Stimulated activated CD8-positive, alpha-beta memory T cell treated with anti-CD3 and anti-CD28 coated beads, Interleukin-7, amount 100 ng/mL, for 48 hours (primary cell): ENCODE measurements at places on chromosomes 5 and 9.
A peak's percentile ranks its signal among the peaks of the same experiment; 100 is the strongest.

GRCh38 chr9:133714606-133715294 lies 23.4 kb downstream of the SARDH start:
- DNase-seq, result no peak

DNA sequence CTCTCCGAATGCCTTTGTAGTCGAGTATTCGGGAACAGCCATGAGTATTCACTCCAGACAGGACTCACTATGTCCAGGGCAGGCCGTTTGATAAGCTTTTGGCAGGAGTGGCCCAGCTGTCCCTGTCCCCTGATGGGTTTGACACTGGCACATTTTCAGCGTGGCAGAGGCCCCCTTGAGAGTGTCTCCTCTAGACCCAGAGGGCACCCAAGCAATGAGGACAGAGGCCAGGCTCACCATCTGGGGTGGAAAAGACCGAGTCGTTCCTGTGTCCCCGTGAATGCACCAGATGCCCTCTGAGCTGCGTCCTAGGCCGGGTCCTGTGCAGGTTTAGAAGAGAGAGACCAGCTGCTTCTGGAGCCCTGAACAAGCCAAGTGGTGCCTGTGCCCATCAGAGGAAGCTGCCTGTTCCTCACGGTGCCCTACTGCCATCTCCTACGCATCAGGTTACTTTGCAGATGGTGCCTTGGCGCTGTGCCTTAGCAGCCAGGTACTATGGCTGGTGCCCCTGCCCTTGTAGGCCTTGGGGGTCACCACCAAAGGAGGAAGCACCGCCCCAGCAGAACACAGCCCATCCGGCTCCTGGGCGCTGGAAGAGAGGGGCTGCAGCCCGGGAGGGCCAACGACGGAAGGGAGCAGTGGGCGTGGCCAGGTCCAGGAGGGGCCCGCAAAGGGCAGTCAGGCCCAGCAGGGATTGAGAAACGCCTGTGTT lies 42.4 kb downstream of the LRSAM1 start:
- DNase-seq, result no peak

- no peak for DNase-seq
Measured at GRCh38 chr9:116153765-116154333, at the start of gene PAPPA. PAPPA (plus strand) TSS chr9:116153791; CDS start chr9:116154173, 382 bp downstream.

- DNase-seq, result no peak
Measured at GRCh38 chr5:105708442-105708841, 1962.3 kb downstream of the EFNA5 start.

DNA sequence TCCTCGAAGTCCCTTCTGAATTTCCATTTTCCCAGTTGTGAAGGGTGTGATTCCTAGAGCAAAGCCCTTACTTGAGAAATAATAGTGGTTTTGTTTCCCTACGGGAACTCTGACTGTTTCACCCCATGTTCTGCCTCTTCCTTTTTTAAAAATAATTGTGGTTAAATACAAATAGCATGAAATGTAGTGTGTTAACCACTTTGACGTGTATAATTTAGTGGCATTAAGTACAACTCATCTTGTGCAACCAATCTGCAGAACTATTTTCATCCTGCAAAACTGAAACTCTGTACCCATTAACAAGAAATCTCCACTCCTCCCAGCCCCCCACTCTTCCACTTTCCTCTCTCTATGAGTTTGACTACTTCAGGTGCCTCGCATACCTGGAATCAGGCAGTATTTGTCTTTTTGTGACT lies 35.6 kb upstream of the HAND1 start:
- no peak for DNase-seq

- no peak for DNase-seq
Measured at GRCh38 chr9:110975278-110975677, 63.0 kb downstream of the LPAR1 start.

- DNase-seq, result no peak
Measured at GRCh38 chr9:32589083-32589723, 16.2 kb upstream of the NDUFB6 start.

DNA sequence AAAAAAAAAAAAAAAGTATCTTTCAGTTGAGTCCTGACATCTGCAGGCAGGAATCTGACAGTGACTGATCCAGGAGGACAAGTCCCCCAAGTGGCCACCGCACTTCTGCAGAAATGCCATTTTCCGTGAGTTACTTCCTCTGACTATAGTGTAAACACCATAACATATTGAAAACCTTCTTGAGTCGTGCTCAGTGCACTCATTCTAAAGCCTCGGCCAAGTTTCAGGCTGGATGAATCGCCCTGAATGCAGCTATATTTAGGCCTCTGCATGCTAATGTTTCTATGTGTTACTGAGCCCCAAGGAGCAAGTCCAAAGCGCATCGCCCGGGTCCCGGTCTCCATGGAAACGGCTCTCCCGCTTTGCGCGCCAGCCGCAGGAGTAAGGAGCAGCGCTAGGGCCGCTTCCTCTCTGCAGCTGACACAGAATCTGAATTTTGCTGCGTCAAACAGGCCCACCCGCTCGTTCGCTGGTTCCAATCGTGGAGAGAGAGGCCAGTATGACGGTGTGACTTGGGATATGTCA lies 335.4 kb downstream of the MSX2 start:
- DNase-seq, result no peak

DNA sequence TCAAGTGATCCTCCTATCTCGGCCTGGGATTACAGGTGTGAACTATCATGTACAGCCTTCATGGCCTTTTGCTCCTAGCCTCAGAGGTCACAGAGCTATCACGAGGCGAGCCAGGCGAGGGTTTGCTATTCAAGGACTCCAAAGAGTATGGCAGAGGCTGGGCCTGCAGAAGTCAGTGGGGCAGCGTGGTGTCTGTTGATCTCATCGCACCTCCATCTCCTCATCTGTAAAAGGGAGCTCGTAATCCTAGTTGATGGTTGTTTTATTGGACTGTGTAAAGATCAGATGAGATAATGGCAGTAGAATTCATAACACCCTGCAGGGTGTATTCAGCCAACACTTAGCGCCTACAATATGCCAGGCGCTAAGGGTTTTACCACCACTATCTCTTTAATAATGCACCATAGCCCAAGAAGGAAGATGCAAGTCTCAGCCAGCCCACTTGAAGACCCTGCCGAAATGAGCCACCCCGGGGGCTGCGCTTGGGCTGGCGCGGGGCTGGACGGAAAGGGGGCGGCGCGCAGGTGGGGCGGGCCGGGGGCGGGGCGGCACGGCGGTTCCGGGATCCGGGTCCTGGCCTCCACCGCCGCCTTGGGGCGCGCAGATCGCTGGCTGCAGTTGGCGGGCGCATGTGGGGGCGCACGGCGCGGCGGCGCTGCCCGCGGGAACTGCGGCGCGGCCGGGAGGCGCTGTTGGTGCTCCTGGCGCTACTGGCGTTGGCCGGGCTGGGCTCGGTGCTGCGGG lies at the start of gene GALNT12:
GALNT12 (plus strand) TSS at position 601 of the 744 bp plus-strand sequence; CDS start at position 630, 29 bp downstream.
- DNase-seq, result peak; percentile 11

DNA sequence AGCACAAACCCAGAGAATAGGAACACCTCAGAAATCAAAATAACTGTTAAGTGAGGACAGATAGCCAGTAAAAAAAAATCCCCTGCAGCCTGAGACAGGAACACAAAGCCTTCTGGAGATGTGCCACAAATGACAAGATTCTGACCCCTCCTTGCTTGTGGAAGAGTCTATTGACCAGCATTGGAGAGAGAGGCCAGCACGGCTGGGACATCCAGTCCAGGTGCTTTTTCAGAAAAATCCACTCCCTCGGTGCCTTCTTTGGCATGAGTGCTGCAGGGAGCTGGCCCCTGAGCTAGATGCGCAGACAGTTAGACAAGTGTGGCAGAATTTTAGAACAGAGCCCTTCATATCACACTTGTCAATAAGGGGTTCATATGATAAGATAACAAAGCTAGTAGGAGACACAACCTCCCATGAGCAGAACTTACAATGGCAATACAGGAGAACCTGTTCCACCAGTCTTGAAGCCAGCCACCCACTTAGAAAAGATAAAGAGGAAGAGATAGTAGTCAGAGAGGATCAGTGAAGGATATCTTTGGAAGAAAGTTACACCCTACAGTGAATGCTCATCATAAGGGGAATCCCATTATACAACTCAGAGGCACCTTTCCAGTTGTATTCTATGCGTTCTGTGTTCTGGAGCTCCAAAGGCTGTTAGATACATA lies 298.4 kb downstream of the TLE1 start:
- no peak for DNase-seq
